Endothelial cell of umbilical vein (primary cell): ENCODE measurements at places on chromosomes 6 and 20. TPM values are rescaled to one million over a fixed set of nuclear protein-coding genes. Genes with fewer than 3 reads are reported as not detected.

DNAH8 gene
- polyA plus RNA-seq: 0.45 and 0.61 TPM in 2 replicates

DCDC2 gene
- polyA plus RNA-seq: not detected in 2 replicates

MAN1A1 gene
- polyA plus RNA-seq: 2.6 and 3.3 TPM in 2 replicates

DNA sequence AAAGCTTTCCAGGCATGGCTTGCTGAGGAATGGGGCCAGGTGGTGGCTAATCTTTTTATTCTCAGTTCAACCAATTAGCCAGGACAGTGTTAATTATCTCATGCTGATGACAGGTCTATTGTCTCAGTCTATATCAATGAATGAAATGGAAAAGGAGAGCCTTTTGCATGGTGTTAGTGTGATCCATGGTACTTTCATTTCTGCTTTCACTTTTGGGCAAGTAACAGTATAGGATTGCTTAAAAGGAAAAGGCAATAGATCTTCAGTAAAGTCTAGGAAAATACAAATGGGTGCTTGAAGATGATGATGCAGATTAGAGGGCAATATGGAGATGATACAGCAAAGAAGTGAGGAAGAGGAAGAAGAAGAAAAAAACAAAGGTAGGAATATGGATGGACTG, 430.3 kb downstream of the TFAP2A start:
- H3K4me1 ChIP-seq: no peaks in the 10 kb centered on the region
- no peak for DNase-seq
- no peaks in the 10 kb centered on the region for H3K36me3 ChIP-seq
- H3K27ac ChIP-seq: no peak overlapping the region

- H3K4me1 ChIP-seq: no peaks in the 10 kb centered on the region
- peaks cover 1% of the 10 kb centered on the region for H3K27me3 ChIP-seq
- no peak for DNase-seq
- H3K36me3 ChIP-seq: no peaks in the 10 kb centered on the region
Measured at GRCh38 chr6:70375882-70376281, 37.4 kb upstream of the FAM135A start.

DNA sequence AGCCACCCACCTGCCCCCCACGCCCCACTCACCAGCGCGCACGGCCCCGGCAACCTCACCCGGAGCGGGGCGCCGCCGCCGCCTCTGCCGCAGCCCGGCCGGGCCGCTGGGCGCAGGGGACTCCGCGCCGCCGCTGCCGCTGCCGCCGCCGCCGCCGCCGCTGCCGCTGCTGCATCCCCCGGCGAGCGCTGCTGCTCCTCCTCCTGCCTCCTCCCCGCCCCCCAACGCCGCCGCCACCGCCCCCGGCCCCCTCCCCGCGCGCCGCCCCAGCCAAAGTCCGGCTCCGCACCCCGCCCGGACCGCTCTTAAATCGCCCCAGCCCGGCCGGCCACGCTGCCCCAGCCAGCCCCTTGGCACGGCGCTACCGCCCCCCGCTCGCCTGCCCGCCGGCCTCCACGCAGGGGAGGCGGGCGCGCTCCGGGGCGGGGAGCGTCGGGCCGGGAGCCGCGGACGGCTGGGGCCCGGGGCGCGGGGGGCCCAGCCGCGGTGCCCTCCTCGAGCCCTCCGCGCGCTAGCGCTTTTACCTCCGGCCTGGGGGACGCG, at the start of gene SULF2:
SULF2 (minus strand) TSS at position 171 of the 543 bp plus-strand sequence. CDS start 28,118 bp downstream, outside the sequence.
- no peak for DNase-seq
- H3K4me1 ChIP-seq: peaks cover 22% of the 10 kb centered on the region
- H3K27me3 ChIP-seq: no peaks in the 10 kb centered on the region
- H3K4me3 ChIP-seq: peak within 1 kb of the TSS; percentile 50
- peak within 1 kb of the TSS; percentile 32 for H3K27ac ChIP-seq

- no peak for DNase-seq
- no peaks in the 10 kb centered on the region for H3K36me3 ChIP-seq
- H3K4me3 ChIP-seq: no peak overlapping the region
- H3K4me1 ChIP-seq: no peaks in the 10 kb centered on the region
- H3K27me3 ChIP-seq: no peaks in the 10 kb centered on the region
Measured at GRCh38 chr20:63448031-63448430, 24.4 kb downstream of the KCNQ2 start.

- peaks cover 16% of the 10 kb centered on the region for H3K4me1 ChIP-seq
- H3K27ac ChIP-seq: no peak overlapping the region
- DNase-seq: no peak
- H3K36me3 ChIP-seq: no peaks in the 10 kb centered on the region
Measured at GRCh38 chr20:19739351-19739750, 18.7 kb upstream of the RIN2 start.

DNA sequence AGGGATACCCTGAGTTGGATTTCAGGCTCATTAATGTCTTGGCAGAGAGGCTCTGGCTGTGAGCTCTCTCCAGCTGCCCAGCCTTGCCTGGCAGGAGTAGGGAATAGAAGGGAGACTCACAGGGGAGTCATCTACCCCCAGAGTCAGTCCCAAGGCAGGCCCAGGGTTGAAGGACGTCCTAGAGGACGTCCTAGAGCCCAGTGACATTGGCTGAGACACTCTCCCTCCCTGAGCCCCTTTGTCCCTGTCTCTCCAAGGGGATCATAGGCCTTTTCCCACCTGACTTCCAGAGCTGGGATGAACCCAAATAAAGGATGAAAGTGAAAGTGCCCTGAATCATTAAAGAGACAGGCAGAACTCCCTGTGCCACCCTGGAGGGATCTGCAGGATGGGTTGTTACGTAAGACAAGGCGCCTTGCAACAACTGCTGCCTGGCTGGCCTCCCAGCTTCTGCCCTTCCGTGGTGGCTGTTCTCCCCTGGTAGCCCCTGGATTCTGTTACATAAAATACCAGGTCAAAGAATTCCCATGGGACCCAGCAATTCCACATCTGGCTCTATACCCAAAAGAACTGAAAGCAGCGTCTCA, 53.6 kb upstream of the SIRPA start:
- no peak for DNase-seq
- H3K4me3 ChIP-seq: no peak overlapping the region
- H3K36me3 ChIP-seq: no peaks in the 10 kb centered on the region
- H3K27me3 ChIP-seq: peaks cover 10% of the 10 kb centered on the region
- no peaks in the 10 kb centered on the region for H3K4me1 ChIP-seq
